ENCODE measurements at places on chromosomes 6 and 20.

GRCh38 chr6:39075807-39076622, 27.4 kb downstream of the GLP1R start:
- DNase-seq = no peak

GRCh38 chr6:141491684-141492083, 641.0 kb upstream of the GJE1 start:
- DNase-seq = no peak

DNA sequence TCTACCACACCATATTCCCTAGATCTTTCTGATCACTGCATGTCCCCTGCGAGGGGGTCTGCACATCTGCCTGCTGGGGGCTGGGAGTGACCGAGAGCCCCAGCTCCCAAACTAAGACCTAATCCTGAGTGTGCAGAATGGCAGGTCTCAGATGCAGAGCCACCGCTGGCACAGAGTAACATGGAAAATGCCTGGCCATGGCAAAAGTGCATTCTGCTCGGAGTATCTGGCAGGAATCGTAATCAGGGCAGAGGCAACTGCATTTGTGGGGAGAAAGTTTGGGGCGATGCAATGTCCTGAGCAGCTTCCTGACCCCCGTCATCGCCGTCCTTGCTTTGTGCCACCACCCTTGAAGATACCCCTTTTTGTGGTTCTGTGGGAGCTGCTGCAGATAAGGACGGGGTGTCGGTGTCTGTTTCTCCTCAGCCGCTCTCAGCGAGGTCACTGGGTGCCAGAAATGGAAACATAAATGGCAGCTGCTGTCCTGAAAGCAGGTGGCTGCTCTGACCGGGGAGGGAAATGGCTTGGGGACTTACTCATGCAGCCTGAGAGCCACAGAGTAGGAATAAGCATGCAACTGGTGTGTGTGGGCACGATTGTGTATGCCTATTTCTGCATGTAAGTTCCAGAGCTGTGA, 157.9 kb downstream of the LY86 start:
- DNase-seq = no peak

- no peak for DNase-seq
Measured at GRCh38 chr6:56040223-56040622, 164.8 kb upstream of the BMP5 start.

DNA sequence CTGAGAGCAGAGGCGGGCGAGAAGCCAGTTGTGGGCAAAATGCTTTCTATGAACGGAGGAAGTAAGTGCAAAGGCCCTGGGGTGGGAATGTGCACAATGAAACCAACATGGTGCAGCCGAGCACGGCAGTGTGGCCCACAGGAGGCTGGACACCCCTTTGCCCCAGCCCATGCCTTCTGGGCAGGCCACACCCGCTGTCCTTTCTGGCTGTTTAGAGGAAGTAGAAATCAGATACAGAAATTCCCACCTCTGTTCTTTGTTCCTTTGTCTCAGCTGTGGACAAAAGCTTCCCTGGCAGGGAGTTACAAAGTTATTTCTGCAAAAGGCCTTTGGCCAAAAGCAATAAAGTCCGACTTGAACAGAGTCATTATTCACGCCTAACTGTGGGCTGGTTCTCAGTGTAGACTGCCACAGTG, 11.9 kb downstream of the SULF2 start:
- no peak for DNase-seq

DNA sequence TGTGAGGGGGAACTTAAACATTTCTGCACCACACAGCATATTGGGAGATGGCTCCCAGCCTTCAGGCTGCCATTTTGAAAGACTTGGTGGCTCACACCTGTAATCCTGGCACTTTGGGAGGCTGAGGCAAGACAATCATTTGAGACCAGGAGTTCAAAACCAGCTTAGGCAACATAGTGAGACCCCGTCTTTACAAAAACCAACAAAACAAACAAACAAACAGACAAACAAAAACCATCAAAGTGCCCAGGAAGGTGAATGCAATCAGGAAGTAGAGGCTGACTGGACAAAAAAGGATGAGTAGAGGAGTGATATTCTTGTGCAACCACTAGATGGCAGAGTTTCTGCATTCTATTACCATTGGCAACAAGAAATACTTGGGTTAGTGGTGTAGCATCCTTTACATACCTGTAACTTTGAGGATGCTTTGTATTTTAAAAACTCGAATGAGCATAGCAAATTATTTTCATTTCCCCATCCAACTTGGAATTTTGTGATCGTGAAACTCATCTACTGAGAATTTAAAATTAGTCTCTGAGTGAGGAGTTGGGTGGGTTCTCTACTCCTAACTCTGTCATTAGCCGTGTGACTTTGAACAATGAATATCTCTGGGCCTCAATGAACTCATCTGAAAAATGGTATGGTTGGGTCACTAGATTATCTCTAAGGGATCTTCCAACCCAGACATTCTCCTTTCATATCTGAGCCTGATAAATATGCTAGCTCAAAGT, 84.4 kb downstream of the CRYBG1 start:
- DNase-seq = peak; percentile 61

- no peak for DNase-seq
Measured at GRCh38 chr6:112202639-112203341, 51.6 kb downstream of the LAMA4 start.

DNA sequence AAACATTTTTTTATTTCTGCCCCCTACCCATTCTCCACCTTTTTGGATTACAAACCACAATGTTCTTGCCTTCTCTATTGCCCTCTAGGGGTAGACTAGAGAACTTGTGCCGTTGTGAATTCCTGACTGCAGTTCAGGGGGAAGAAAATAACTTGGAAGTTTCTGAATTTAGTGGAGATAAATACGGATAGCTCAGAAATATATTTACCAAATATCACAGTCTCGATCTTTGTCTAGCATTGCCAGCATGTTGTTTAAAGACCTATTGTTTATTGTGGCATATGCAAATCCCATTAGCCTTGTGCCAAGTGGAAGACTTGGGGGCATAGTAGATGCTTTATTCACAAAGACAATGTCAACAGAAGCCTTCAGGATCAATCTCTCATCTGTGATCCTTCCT, 154.1 kb upstream of the MMS22L start:
- no peak for DNase-seq

GRCh38 chr20:18180815-18181214, 43.2 kb downstream of the KAT14 start:
- no peak for DNase-seq

- no peak for DNase-seq
Measured at GRCh38 chr6:168950858-168951214, 302.8 kb downstream of the THBS2 start.

DNA sequence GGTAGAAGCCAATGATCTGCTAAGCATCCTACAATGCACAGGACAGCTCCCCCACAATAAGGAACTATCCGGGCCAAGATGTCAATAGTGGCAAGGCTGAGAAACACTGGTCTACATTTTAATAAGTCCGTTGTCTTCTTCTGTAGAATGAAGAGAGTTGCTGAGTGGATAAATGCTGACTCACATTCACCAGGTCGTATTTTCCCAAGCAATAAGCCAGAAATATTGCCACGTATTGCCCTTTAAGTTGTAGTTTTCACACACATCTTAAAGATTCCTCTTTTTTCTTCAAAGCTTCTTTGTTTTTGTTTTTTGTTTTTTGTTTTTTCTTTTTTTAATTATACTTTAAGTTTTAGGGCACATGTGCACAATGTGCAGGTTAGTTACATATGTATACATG, 30.5 kb upstream of the NRN1 start:
- no peak for DNase-seq
